CD4-positive, alpha-beta T cell treated with Interferon gamma for 1 hour (primary cell): ENCODE measurements at places on chromosomes 12 and 14.

DNA sequence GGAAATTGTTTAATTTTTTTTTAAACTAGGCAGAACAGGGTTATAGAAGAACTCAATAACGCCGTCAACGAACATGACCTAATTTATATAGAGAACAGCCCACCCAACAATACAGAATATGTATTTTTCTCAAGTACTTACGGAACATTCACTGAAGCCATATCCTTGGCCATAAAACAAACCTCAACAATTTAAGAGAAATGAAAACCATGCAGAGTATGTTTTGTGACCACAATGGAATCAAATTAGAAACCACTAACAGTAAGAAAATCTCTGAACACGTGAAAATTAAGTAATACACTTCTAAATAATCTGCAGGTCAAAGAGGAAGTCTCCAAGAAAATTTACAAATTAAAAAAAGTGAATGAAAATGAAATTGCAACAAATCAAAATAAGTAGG is 9.4 kb downstream of the SART3 start:
- DNase-seq: no peak

DNA sequence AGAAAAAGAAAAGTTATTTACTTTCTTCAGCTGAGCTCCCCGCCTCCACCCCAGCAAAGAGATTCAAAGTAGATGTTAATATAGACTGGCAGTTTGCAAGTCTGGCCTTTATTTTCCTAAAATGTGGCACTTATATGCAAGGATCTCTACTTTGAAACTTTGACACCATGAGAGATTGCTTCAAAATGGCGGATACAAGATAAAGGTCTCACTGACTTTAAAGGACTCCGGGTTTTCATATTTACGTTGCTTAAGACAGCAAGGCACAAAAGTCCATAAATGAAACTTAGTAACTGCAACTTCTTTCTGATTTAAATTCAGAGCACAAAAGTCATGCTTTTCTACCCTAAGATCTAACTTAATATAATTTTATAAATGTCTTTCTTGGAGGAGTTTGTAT is 3.5 kb downstream of the OTX2 start:
- no peak for DNase-seq

GRCh38 chr12:131222329-131223139 is 268.8 kb downstream of the ADGRD1 start:
- no peak for DNase-seq

DNA sequence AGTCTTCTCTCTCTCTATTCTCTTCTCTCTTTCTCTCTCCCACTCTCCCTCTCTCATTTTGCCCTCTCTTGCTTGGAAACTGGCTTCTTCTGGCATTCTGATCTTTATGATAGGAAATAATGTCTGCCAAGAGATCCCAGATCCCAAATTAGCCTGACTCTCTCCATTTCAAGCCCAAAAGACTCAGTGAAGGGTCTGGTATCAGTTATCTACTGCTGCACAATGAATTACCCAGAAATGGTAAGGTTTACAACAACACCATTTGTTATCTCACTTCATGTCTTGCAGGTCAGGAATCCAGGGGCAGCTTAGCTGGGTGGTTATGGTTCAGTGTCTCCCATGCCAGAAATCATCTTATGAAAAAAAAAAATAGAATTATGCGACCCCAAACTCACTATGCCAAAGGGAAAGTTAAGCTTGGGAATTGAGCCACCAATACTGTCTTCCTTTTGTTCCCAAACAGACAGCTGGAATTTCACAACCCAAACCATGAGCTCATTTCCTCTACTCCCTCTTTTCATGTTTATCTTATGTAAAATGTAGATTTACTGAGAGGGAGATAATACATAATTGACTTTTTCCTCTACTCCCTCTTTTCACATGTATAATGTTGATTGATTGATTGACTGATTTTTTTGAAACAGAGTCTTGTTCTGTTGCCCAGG is 67.8 kb upstream of the FICD start:
- DNase-seq: no peak

GRCh38 chr14:66056268-66056907 is 429.8 kb upstream of the CCDC196 start:
- DNase-seq: no peak

GRCh38 chr12:510071-510825 is 50.5 kb downstream of the B4GALNT3 start:
- no peak for DNase-seq

- no peak for DNase-seq
Measured at GRCh38 chr12:93622485-93622884, 50.0 kb downstream of the SOCS2 start.

GRCh38 chr12:85060916-85061315 is 24.8 kb downstream of the LRRIQ1 start:
- DNase-seq: no peak

DNA sequence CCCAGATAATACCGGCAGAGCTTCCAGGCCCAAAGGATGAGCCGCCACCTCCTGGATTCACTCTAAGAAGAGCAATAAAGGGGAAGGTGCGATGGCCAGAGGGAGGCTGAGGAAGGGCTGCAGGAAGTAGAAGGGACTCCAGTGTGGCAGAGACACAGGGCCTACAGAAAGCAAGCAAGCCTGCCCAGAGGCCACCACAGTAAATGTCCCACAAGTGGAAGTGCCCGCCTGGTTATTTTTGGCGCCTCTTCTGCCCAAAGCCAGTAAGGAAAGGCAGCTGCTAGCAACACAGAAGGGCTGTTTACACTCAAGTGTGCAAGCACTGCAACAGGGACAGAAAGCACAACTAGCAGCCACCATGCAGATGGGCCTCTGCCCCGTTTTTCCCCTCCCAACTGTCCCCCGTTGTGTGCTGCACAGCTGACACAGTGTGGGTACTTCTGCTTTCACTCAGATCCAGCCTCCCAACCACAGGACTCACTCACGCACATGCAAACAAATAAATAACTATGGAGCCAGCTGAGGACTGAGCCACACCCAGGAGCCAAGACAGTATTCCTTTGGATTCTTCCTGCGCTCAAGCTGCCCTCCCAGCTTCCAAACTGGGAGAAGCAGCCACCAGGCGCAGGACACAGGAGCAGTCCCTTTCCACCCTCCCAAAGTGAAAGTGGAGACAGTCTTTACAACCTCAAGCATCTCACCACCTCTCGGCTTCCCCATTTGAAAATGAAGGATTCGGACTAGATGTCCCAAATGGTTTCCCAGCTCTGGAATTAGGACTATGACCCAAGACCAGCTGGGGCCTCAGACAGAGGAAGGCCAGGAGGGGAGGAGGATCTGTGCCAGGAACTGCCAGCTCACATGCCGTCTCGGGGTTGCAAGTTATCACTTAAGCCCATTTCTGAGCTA is 40.0 kb upstream of the PNMA1 start:
- DNase-seq: peak; percentile 63

DNA sequence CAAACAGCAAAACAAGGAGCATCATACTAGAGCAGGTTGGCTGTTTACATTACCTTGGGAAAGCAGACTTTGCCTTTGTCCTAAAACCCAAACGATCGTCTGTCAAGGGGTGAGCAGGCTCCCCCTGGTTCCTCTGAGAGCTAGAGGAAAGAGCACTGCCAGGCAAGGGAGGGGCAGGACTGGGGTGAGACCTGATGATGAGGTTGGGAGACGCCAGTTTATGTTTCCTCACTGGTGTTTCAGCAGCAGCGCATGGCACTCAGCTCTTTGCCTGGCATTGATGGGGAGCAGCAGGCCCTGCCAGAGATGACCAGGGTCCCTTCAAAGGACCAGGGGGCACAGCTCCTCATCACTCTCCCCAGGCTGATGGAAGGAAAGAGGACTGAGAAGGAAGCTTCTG is 7.9 kb upstream of the KRT2 start:
- no peak for DNase-seq

DNA sequence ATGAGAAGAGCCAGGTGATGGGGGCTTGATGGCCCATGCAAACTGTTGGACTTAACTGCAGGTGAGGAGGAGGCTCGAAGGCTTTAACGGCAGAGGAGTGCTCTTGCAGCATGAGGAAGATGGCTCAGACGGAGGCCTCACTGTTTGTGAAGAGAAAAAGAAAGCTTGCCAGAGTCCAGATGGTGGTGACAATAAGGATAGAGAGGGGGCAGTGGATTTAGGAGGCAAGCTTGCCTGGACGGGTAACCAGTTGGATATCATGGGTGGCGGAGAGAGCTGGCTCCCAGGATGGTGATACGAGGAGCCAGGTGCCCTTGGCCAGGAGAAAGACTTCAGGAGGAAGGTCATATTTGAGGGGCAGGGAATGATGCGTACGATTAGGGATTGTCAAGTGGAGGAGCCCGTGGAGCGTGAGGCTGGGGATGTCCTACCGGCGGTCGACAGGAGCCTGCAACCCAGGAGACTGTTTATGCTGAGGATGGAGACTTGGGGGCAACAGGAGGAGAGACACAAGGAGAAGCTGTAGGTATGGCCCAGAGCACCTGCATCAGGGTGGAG is 71.8 kb downstream of the CACNA1C start:
- no peak for DNase-seq

- no peak for DNase-seq
Measured at GRCh38 chr12:56641219-56641618, 4.6 kb downstream of the ATP5F1B start.

DNA sequence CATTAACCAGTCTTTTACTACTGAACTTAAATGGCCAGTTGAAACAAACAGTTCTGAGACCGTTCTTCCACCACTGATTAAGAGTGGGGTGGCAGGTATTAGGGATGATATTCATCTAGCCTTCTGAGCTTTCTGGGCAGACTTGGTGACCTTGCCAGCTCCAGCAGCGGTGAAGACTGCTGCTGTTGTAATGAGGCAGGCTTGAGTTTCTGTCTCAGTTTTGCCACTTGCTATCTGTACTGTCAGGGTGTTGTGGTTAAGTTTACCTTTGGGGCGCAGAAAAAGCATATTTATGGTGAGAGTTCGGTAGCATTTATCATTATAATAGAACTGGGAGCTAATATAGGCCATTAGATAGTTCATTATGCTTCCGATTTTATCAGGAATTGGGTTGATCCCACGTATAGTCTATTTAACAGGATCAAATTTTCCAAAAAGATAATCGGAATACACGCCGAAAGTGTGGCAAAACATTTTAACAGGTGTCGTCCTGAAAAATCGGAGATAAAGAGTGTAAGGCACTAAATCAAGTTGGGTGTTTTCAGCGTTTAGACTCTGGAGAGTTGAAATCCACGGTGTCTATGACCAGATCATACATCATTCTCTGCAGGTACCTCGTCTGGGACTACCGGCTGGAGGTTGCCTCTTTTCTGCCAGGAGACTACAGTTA is 688 bp upstream of the NECAP1 start:
- peak; percentile 19 for DNase-seq

- DNase-seq: no peak
Measured at GRCh38 chr14:94213021-94213420, 38.9 kb downstream of the PPP4R4 start.

- DNase-seq: no peak
Measured at GRCh38 chr14:65476273-65476941, 63.9 kb downstream of the FUT8 start.

DNA sequence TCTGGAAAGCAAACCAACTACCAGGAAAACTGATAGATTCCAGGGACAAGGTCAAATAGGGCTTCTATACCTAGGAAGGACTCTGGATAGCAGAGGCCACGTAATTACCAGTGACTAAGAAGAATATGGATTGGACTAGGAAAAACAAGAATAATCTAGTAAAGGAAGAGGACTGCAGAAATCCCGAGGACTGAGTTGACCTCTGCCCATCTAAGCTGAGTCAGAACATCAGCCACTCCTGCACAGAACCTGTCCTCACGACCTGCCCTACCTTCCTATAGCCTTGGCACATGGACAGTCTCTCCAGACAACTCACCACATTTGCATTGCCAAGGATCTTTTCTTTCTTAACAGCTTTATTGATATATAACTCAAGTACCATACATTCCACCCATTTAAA is 2.3 kb downstream of the OR6J1 start:
- DNase-seq: no peak
